ENCODE measurements at places on chromosomes 1 and 21. TPM values are rescaled to one million over a fixed set of nuclear protein-coding genes. Genes with fewer than 3 reads are reported as not detected.

The FCAMR gene
- polyA plus RNA-seq: 0.14 TPM

The PLA2G2A gene
- polyA plus RNA-seq: not detected

The SLC22A15 gene
- polyA plus RNA-seq: 0.40 TPM

The THEMIS2 gene
- 37.7 TPM for polyA plus RNA-seq

The BATF3 gene
- polyA plus RNA-seq: 11.9 TPM

The BLACAT1 gene
- polyA plus RNA-seq: 0.13 TPM

The ARTN gene
- polyA plus RNA-seq: 0.21 TPM

The FCRL5 gene
- 1.1 TPM for polyA plus RNA-seq

The WLS gene
- not detected for polyA plus RNA-seq

The CASQ2 gene
- not detected for polyA plus RNA-seq

The DNAI4 gene
- 2.3 TPM for polyA plus RNA-seq

The MFSD2A gene
- polyA plus RNA-seq: 13.5 TPM

The ACTN2 gene
- polyA plus RNA-seq: not detected

All from GM12878 (cell line).